ENCODE measurements at places on chromosomes 12 and 14. TPM values are rescaled to one million over a fixed set of nuclear protein-coding genes. Genes with fewer than 3 reads are reported as not detected.

- peak; percentile 70 for DNase-seq
Observed at GRCh38 chr12:91326058-91327027, 143.7 kb upstream of the DCN start.

DNA sequence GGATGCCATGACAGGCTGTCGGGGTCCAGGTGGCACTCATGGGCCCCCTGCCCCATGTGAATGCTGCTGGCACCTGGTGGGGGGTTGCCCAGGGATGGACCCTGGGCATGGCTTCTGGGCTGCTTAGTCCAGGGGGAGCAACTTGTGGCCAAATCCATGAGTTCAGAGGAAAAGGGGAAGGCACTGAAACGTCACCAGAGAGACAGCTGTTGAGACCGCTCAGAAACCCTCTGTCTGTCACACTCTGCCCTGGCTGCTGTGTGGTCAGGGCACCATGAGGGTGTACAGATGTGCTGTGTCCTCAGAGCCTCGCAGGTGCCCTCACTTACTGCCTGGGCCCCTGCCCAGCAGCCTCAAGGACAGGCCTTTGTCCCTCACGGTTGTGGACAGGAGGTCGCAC, 9.4 kb downstream of the CLBA1 start:
- DNase-seq: no peak

Gene STAB2
- total RNA-seq: not detected

GRCh38 chr12:132597333-132598316, 12.8 kb downstream of the LRCOL1 start:
- DNase-seq: no peak

- DNase-seq: no peak
Observed at GRCh38 chr12:115013236-115013981, 329.4 kb upstream of the TBX3 start.

Gene NID2
- total RNA-seq: not detected
